Fibroblast of skin of left biceps (primary cell): ENCODE measurements at places on chromosomes 4 and X.

DNA sequence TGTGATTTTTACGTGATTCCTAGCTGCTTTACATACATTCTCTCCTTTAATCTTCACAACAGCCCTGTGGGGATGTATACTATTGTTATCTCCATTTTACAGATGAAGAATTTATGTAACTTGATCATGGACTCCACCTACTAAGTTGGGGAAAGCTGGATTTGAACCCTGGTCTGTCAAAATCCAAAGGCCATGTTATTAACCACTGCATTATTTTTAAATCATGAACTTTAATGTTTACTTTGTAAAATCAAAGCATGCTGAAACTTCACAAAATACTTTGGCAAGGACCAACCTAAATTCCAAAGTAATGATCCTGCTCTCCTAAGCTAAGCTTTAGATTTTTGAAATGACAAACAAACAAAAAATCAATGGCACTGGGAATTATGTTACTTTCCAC is 26.1 kb downstream of the FAM47E start:
- no peak for DNase-seq

DNA sequence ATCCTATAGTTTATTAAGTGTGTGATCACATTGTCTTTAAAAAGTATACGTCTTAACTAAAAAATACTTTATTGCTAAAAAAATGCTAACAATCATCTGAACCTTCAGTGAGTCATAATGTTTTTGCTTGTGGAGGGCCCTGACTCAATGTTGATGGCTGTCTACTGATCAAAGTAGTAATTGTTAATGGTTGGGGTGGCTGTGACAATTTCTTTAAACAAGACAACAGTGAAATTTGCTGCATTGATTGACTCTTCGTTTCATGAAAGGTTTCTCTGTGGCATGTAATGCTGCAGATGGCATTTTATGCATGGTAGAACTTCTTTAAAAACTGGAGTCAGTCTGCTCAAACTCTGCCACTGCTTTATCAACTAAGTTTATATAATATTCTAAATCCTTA is 101.4 kb upstream of the IL15 start:
- no peak for DNase-seq

GRCh38 chr4:24241511-24241910 is 342.8 kb downstream of the DHX15 start:
- no peak for DNase-seq

- no peak for DNase-seq
Measured at GRCh38 chr4:75848891-75849290, 53.4 kb downstream of the PPEF2 start.

- no peak for DNase-seq
Measured at GRCh38 chr4:107468812-107469211, 251.2 kb downstream of the PAPSS1 start.

DNA sequence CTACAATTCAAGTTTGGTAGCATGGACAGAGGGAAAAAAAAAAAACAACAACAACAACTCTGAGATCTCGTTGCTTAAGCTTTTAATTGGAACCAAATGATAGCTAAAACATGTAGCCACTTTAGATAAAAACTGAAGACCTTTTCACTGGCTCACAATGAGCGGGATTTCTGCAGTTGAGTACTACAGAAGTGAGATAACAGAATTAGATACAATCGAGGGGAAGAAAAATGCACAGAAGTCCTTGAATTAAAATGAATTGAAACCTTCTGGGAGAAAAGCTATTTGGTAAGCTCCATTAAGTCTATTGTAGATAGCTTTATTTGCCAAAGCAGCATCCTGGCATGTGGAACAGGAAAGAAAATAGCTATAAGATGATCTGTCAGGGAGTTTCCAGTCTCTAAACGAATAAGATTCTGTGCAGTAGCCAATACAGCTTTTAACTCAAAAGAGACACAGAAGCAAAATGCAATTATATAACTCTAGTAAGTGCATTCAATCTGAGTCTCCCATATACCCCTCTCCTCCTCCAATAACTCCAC is 248.5 kb downstream of the ENOX2 start:
- no peak for DNase-seq
